ENCODE measurements at places on chromosomes 4 and X. TPM values are rescaled to one million over a fixed set of nuclear protein-coding genes. Genes with fewer than 3 reads are reported as not detected.

DNA sequence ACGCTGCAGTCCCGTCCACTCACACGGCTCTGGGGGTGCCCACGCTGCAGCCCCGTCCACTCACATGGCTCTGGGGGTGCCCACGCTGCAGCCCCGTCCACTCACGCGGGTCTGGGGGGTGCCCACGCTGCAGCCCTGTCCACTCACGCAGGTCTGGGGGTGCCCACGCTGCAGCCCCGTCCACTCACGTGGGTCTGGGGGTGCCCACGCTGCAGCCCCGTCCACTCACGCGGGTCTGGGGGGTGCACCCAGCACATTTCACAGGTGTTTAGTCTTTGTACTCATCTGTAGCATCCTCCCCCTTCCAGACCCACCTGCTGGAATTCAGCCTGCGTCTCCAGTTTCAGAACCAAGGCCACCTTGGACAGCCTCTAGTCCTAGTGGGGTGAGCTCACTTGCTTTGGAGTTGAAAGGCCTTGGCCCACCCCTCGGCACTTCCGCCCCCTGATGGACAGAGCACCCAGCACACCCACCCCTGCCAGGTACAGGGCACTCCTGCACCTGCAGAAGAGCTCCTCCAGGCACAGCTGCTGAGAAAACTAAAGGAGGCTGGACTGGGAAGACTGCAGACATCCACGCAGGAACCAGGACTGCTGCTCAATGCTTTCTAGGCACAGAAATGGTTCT lies 73.0 kb downstream of the ABLIM2 start:
- no peaks in the 10 kb centered on the region for H3K36me3 ChIP-seq
- H3K27me3 ChIP-seq, result no peaks in the 10 kb centered on the region
- no peak for DNase-seq
- H3K27ac ChIP-seq, result no peak overlapping the region

- peak overlapping the region; percentile 69 for H3K27ac ChIP-seq
- peaks cover 23% of the 10 kb centered on the region for H3K36me3 ChIP-seq
- H3K4me1 ChIP-seq, result no peaks in the 10 kb centered on the region
- no peak for DNase-seq
Measured at GRCh38 chr4:4284827-4285618, 4.9 kb downstream of the LYAR start.

DNA sequence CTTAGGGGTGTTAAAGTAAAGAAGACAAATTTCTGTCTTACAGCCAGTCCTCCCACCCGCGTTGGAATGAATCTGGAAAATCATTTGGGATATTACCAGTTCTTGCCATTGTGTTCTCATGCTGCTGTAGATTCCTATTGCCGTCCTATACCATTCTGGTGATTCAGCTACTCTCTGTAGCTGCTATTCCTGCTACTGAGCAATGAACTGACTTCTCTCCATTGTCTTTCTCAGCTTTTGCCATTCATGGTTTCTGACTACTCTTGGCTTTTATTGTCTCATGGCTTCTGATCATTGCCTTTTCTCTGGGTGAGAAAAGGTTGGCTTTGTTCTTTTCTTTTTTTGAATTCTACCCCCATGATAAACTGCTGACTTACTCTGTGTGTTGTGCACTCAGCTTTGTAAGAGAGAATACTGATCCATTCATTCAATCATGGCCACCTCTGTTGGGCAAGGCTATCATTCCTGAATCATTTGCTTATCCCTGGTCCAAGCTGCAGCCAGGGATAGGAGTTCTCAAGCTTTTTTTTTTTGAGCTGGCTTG lies 27.7 kb upstream of the METAP1 start:
- no peaks in the 10 kb centered on the region for H3K27me3 ChIP-seq
- no peak for DNase-seq
- H3K4me1 ChIP-seq, result no peaks in the 10 kb centered on the region
- H3K27ac ChIP-seq, result no peak overlapping the region
- H3K4me3 ChIP-seq, result no peak overlapping the region
- H3K36me3 ChIP-seq, result no peaks in the 10 kb centered on the region

- peak overlapping the region; percentile 41 for H3K27ac ChIP-seq
- DNase-seq, result no peak
- H3K27me3 ChIP-seq, result no peaks in the 10 kb centered on the region
- no peak overlapping the region for H3K4me3 ChIP-seq
- H3K4me1 ChIP-seq, result peaks cover 24% of the 10 kb centered on the region
- H3K36me3 ChIP-seq, result peaks cover 15% of the 10 kb centered on the region
Measured at GRCh38 chr4:147863808-147864472, 132.1 kb downstream of the ARHGAP10 start.

GRCh38 chr4:8002525-8003309 lies 63.1 kb upstream of the AFAP1 start:
- H3K27ac ChIP-seq, result no peak overlapping the region
- no peak overlapping the region for H3K4me3 ChIP-seq
- H3K36me3 ChIP-seq, result no peaks in the 10 kb centered on the region

DNA sequence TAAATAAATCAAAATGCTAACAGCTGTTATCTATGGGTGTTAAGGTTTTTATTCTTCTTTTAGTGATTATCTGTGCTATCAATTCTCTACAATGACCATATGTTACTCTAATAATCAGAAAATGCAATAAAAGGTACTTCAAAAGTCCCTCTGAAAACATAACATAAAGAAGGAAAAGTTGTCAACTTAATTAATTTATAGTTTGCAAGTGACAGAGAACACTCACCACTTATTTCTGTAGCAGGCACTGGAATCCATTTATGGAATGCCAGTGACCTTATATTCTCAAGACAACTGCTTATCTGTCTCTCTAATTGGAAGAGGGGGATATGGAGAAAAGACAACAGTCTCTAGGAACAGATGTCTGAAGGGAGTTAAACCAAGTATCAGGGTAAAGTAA lies 25.6 kb upstream of the PLS3 start:
- no peak for DNase-seq
- H3K36me3 ChIP-seq, result no peaks in the 10 kb centered on the region
- H3K27me3 ChIP-seq, result no peaks in the 10 kb centered on the region
- no peaks in the 10 kb centered on the region for H3K4me1 ChIP-seq
- no peak overlapping the region for H3K27ac ChIP-seq

DNA sequence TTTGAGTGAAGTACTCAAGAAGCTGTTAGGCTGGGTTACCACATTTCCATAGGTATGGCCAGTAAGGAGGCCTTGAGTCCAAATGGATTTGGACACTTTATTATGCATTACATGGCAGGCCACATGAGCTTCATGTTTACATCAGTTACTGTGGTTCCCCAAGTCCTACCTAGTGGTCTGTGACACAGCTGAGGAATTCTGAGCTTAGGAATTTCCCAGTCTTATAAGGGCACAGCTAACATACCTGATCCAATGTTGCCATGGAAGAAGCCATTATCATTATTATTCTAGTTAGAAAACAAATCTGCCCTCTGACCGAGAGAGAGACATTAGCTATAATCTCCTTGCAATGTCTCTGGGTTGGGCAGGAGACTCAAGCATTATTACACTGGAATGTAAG lies 174.4 kb upstream of the NUDT10 start:
- no peak overlapping the region for H3K27ac ChIP-seq
- no peaks in the 10 kb centered on the region for H3K27me3 ChIP-seq
- no peak for DNase-seq
- no peaks in the 10 kb centered on the region for H3K36me3 ChIP-seq
- no peaks in the 10 kb centered on the region for H3K4me1 ChIP-seq

The BEND2 gene
- not detected for total RNA-seq

The PALLD gene
- 764 TPM for total RNA-seq

The ZCCHC18 gene
- total RNA-seq, result 0.43 TPM

The USP26 gene
- not detected for total RNA-seq

Data from right atrium auricular region (tissue), 2 donors.